ENCODE measurements at places on chromosomes 4 and X.

DNA sequence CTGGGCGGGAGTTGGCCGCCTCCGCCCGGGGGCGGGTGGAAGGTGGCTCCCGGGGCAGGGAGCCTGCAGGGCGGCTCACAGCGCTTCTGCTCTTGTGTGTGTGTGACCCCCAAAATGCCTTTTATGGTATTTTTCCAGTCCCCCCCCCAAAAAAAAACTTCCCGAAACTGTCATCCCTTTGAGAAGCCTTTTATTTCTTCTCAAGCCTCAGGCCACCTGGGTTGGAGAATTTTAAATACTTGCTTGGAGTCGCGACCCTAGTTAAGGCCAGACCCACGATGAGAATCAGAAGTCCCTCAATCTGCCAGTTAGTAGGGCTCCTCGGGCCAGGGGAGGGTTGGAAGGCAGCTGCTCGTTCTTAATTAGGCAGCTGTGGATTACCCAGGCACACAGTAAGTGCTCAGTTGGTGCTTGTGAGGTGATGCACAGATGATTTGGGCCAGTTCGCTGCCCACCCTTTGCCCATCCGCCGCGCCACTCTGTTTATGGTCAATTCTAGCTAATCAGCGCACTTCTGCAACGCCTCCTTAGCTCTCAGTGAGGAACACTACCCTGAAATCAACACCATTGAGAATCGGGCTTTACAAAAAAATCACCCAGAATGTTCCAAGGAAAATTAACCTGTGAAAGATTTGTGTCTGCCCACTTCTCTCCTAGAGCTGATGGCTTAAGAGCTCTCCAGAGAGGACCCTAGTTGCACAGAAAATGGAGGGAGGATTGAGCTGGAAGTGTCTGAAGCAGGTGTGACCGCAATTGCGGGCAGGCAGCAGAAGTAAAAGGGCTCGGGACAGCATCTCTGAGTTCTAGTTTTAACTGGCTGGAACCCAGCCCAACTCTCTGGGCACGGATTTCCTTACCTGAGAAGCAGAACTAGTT lies 648 bp upstream of the SCD5 start:
- DNase-seq: no peak

- DNase-seq: no peak
Observed at GRCh38 chrX:19829814-19830213, 57.6 kb downstream of the SH3KBP1 start.

DNA sequence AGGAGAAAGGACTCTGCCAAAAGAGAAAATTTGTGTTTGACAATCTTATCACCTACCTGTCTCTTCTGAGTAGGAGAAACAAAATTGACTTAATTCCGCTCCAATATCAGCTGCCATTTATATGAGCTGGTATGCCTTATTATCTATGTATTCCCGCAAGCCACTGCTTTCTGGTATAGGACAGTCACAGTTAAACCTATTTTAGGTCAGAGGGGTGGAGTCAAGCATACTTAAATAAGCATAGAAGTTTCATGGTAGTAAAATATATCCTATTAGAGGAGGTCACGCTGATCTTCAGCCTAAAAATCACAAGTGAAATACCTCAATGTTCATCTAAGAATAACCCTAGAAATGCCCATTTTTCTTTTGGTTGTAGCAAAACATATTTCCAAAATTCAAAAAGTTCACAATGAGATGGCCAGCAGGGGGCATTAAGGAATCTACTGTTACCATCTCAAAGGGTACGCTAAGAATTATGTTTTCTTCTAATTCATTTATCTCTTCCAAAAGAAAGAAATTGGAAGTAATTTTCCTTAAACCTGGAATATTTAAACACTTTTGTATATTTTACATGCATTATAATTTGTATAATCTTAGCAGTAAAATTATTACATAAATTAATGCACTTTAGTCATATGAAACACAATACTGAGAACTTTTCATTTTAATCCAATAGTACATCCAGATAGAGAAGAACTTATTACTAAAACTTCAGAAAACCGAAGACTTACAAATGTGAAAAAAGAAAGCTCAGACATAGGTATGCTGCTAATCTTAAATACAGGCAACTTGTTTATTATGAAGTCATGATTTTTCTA lies 10.5 kb downstream of the PPAT start:
- no peak for DNase-seq

DNA sequence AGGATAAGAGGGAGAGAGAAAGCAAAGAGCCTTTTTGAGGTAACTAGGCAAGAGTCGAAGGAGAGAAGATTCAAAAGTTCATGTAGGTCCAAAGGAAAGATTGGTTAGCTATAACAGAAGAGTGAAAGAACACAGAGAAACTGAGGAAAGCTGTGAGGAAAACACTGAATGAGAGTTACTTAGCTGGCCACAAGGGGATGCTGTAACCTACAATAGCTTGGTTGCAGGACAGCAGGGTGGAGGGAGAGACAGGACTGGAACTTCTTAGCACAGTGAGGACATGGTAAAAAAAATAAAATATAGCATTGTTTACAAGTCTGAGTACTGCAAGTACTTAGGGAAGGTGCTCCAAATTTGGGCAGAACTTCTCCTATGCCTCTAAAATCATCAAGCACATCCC lies 48.3 kb downstream of the RAI2 start:
- no peak for DNase-seq

GRCh38 chr4:169293343-169294176 lies 22.8 kb upstream of the SH3RF1 start:
- DNase-seq: no peak

DNA sequence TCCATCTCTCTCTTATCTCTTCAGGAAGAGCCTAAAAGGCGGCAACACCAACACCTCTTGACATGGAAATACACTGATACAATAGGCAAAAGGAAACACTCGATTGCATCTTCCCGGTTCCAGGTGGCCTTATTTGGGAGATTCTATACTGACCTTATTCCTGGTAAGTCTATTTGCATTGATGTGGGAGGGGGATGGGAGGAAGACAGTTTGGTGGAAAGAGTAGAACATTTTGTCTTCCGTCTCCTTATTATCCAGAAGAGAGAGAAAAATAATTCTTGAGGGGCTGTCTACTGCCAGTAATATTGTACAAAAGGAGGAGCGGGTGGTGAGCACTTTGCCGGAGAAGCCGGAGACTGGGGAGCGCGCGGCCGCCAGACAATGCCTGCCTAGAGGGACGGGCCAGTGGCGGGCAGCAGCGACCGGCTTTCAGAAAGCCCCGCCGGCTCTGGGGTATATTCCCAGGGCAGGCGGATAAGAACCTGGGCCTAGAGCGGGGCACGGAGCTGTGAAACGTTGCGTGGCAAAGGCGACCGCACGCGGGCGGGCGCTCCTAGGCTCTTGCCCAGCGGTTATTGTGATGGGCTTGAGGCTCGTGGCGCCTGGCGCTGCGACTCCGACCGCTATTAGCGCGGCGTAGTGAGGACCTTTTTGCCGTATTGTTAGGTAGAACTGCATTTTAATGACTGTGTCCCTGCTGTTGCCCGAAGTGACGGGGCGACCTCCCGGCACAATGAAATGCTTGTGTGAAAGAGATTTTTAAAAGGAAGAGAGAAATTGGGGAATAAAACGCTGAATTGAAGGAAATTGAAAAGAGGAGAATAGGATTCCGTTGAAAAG lies 518 bp downstream of the PRDM8 start:
- no peak for DNase-seq

- no peak for DNase-seq
Observed at GRCh38 chrX:20217271-20217670, 49.4 kb downstream of the RPS6KA3 start.

DNA sequence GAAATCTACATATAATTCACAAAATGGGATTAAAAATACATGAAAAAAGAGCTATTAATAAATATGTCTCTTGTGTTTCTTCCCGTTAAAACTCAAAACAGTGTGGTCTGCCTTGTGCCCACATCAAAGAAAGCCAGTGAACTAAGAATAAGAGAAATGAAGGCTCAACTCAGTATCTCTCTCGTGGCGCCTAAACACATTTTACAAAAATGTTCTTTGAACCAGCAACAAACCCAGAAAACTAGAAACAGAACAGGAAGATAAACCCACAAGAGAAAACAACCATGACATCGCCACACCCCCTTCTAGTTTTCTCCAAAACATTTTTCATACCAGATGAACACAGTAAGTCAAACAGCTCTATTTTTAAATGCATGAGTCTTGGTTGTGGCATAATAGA lies 130.1 kb downstream of the DCHS2 start:
- DNase-seq: no peak

DNA sequence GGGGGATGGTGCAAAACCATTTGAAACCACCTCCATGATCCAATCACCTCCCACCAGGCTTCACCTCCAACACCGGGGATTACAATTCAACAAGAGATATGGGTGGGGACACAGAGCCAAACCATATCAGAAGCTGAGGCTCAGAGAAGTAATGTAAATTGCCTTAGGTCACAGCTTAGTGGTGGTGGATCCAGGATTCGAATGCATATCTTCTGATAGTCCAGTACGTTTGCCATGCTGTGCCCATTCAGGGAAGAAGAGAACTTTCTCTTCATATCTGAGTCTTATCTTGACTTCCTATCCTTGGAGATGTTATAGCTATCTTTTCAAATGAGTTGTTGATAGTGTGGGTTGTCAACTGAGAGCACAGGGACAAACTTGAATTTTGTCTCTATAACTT lies 325.5 kb downstream of the ZIC3 start:
- no peak for DNase-seq

DNA sequence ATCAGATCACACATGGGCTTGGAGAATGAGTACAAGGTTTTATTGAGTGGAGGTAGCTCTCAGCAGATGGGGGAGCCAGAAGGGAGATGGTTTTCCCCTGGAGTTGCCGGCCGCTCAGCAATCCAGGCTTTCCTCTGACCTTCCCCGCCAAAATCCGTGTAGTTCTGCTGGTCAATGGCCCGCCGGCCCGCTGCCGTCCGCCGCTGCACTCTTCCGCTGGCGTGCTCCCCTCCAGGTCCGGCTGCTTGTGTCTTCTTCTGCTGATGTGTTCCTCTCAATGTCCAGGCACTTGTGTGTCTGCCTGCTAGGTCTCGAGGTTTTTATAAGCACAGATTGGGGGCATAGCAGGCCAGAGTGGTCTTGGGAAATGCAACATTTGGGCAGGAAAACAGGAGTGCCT lies 14.4 kb upstream of the MXRA5 start:
- no peak for DNase-seq

DNA sequence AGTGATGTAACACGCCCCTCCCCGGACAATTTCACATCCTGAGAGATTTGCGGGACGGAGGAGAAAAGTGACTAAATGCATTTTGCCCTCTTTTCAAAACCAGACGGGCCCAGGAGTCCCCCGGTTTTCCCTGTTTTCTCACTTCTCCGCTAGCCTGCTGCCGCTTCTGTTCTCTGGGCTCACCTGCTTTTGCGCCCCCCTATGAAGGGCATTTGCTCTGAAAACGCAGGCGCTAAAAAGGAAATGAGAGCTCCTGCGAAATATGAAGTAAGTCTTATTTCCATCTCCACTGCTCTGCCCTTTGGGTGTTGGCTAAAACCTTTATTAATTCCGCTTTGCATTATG lies 613 bp upstream of the TMEM47 start:
- DNase-seq: no peak

GRCh38 chr4:95087657-95088455 lies 330.1 kb downstream of the BMPR1B start:
- DNase-seq: no peak

GRCh38 chrX:29721152-29721551 lies 494.2 kb upstream of the MAGEB2 start:
- no peak for DNase-seq

DNA sequence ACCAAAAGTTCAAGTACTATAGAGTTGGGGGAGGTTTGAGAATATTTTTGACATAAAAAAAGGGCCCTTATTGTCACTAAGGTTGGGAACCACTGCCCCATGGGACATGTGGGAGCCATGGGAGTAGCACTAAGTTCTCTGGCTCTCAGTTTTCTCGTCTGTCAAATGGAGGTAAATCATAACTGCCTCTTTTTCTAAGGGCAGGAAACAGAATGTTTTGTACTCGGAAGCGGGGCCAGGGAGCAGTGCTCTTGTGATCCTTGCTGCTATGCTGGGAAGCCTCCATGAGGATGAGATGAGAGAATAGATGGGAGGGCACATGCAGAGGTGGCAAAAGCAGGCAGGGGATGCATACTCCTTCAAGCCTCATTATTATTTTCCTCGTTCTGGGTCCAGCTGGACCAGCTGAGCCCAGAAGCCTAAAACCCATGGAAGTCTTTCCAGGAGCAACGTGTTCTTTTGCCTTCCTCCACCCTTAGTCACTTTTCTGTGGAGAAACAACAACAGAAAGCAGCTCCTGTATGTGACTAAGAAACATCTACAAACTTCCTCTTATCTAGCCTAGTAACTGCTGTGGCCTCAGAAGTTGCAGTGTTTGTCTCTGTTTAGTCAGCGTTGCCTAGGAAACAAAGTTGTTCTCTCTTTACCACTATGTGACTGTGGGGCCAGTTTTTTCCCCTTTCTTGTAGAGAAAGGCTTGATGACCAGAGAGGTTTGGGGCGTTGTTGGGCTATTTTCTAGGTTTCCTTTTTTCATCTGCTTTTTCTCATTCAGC lies 64.8 kb downstream of the TSC22D3 start:
- DNase-seq: no peak

- no peak for DNase-seq
Observed at GRCh38 chrX:105973387-105973739, 65.2 kb downstream of the SERPINA7 start.

DNA sequence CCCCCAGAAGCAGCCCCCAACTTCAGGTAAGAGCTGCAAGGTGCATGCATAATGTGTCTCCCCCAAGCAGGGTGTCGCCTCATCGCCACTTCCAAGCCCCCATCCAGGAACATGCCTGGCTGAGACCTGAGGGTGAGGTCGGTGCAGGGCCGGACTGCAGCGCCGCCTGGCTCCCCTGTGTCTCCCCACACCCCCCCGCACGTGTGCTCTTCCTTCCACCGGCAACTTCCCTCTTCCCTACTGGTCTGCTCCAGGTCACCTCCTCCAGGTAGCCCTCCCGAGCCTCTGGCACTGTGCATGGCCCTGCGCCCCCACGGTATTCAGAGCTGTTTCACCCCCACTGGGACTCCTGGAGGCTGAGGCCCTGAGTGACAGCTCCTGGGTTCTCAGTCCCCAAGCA lies 2.2 kb upstream of the BGN start:
- no peak for DNase-seq

GRCh38 chrX:11555759-11556158 lies 110.0 kb downstream of the ARHGAP6 start:
- DNase-seq: no peak

GRCh38 chrX:66919280-66919832 lies 280.5 kb upstream of the EDA2R start:
- no peak for DNase-seq

- no peak for DNase-seq
Observed at GRCh38 chr4:143287572-143287923, 49.1 kb upstream of the GAB1 start.

- no peak for DNase-seq
Observed at GRCh38 chr4:48774760-48775710, 5.0 kb downstream of the FRYL start.

GRCh38 chrX:112631892-112632291 lies 47.8 kb downstream of the LHFPL1 start:
- DNase-seq: no peak

- DNase-seq: no peak
Observed at GRCh38 chr4:23861897-23862296, 27.9 kb downstream of the PPARGC1A start.

DNA sequence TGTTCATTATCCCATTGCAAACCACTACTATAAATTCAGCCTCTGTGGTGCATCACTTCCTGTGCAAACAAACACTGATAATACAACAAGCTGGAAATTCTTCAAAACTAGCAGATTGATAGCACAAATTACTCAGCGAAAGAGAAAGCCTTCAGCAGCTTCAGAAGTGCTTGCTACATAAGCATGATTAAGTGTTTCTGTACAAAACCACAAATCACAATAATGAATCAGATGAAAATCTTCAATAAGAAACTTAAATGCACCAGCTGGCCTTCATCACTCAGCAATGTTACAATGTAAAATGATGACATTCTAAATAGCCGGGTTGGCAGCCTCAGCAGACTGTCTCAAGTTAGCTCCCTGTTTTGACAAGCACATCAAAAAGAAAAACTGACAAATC lies 262.2 kb downstream of the SPOCK3 start:
- DNase-seq: no peak

All from activated T-helper 1 cell treated with anti-CD3 and anti-CD28 coated beads, Interleukin-2, amount 50 U/mL, for 16 hours (primary cell).